ENCODE measurements at places on chromosomes 4 and X.

DNA sequence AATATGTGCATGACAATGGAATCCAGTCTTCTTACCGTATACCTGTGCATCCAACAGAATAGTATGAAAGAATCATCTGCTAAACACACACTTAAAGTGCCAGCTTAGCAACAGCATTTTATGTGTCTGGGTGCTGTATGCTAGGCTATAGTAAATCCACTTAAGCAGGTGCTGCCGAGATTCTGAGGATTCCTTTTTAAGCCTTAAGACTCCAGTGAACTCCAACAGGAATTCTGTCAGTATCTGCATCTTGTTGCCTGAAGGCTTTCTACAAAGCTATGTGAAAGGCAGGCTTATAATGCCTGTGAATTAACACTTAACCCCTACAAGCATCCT, 1076.4 kb upstream of the PABPC4L start:
- DNase-seq: no peak

DNA sequence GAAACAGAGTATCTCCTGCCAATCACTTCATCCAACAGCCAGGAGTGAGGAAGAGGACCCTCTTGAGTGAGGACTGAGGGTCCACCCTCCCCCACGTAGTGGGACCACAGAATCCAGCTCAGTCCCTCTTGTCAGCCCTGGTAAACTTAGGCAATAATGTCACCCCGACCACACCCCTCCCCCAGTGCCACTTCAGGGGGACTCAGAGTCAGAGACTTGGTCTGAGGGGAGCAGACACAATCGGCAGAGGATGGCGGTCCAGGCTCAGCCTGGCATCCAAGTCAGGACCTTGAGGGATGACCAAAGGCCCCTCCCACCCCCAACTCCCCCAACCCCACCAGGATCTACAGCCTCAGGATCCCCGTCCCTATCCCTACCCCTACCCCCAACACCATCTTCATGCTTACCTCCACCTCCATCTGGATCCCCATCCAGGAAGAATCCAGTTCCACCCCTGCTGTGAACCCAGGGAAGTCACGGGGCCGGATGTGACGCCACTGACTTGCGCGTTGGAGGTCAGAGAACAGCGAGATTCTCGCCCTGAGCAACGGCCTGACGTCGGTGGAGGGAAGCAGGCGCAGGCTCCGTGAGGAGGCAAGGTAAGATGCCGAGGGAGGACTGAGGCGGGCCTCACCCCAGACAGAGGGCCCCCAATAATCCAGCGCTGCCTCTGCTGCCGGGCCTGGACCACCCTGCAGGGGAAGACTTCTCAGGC, at the start of the genes CSAG1 and MAGEA12:
Gene CSAG1, minus strand, starts transcription at position 461 of the 715 bp plus-strand sequence. CDS start 1,261 bp downstream, outside the sequence.
Gene MAGEA12, plus strand, starts transcription at position 497 of the 715 bp plus-strand sequence. CDS start 2,405 bp downstream, outside the sequence.
- DNase-seq: no peak

DNA sequence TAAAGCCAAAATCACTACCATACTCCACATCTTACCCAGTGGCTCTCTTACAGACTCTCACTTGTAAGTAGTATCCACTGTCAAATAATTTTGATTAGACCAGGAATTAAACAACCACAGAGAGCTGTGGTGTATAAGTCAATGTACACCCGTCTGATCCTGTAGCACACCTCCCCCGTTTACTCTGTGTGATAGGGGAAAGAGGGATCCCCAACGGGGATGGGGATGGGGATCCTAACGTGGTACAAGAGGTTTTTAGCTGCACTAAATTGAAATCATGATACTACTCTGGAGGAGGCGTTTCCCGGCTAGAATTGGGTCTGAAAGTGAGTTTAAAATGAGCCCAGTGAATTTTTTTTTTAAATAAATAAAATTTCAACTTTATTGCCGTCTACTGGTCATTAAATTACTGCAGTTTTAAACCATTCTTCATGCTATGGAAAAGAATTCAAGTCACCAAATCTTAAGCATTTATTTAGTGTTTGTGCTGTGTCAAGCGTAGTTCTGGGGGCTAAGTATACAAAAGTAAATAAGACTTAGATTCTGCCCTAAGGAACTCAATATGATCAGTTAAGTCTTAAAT, 76.6 kb downstream of the INTS12 start:
- no peak for DNase-seq

GRCh38 chr4:183407635-183408464, 36.6 kb upstream of the CDKN2AIP start:
- no peak for DNase-seq

DNA sequence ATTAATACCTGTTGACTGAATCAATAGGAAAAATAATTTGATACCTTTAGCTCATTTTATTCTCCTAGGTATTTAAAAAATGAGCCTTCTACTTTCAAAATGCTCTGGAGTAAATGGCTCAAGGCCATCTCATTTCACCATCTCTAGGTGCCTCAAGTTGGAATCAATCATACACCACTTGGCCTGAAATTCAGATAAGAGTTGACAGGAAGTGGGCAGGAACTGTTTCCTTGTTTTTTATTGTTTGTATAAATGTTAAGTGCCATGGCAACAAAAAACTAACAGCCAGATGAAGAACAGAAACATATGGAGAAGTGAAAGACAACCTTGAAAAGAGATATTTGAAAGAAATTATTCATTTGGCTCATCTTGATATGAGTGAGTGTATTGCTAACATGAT, 12.4 kb downstream of the LIMCH1 start:
- DNase-seq: no peak

- DNase-seq: no peak
Measured at GRCh38 chr4:96131186-96131585, 291.3 kb downstream of the PDHA2 start.

DNA sequence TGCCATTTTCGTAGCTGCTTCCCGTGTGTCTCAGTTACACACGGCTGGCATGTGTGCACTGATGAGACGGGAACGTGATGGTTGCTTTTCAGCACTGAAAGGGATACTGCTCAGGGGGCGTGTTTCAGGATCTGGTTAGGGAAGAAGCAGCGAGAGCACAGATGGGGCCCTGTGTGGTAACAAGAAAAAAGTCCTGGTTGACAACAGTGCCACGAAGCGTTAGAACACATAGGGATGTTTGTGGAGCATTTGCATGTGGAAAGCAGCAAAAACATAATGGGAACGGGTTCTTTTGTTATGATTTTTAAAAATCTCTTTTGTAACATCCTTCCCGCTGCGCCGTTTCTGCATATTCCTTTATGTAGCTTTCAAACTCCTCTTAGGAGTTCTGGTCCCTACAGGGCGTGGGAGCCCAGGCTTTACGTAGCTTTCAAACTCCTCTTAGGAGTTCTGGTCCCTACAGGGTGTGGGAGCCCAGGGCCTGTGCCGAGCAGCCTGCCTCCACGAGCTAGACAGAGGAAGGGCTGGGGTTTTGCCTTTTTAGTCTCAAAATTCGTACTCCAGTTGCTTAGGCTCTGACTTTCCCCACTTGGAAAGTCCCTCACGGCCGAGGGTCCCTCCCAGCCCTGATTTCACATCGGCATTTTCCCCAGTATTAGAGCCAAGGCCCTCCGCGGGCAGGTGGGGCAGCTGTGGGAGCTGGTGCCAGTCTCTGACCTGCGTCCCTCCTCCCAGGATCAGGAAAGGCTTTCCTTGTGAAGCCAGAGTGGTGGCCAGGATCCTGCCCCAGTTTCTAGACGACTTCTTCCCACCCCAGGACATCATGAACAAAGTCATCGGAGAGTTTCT, 11.0 kb upstream of the MSANTD1 start:
- DNase-seq: no peak

DNA sequence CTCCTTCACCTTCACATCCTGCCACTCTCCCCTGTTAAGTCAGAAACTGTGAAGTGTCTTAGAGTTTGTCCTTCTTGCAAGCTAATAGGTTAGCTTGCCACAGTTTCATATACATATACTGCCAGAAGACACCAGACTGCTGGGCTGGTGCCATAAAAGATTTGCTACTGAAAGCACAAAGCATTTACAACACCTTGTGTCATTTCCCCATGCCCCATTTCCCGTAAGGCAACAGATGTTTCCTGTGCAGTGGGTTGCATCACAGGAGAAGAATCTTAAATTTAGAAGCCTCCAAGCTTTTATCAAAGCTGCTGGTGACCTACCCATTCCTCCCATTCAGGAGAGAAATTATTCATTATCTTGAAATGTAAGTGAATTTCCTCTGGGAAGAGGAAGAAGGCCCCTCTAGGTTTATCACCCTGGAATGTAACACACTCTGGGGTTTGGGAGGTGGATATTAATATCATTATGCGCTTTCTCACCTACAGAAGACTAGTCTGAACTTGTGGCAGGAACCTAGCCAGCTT, 34.5 kb upstream of the RAB33B start:
- DNase-seq: no peak

GRCh38 chr4:112516066-112516470, at the start of gene NEUROG2:
Gene NEUROG2 (minus strand): TSS chr4:112516180. CDS start chr4:112515475, 705 bp downstream.
- no peak for DNase-seq

DNA sequence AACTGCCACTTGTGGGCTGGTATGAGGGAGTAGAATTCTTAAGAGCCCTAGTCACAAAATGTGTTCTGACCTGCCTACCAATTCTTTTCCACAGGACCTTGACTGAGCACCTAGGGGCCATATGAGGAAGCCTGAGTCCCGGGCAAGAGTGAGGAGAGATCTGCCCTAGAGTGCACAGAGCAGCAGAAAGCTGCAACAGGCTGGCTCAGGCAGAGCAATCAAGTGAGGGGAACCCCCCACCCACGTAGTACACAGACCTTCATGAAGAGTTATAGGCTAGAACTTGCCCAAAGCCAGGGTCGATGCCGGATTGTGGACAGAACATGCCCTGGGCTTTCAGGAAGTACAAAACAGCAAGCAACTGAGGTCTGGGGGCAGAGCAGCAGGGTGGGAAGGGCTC, 117.0 kb downstream of the SPOCK3 start:
- no peak for DNase-seq

DNA sequence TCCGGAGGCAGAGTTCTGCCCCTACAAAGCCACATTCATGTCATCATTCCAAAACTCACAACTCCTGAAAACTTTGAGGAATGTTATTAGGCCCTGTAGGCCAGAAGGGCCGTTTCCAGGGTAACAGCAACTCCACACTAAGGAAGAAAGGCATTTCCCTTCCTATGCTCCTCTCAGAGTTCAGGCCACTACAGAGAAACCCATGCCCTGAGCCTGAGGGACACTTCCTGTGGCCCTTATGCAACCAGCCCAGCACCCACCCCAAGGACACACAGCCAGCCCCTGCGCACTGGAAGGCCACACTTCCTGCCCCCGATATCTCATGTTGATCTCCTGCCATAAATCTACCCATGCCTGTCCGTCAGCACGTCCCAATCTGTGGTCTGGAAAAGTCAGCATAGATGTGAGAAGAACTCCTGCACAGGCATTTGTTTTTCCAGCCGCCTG, 289.3 kb downstream of the BCOR start:
- DNase-seq: no peak
